Brain pericyte (primary cell): ENCODE measurements at places on chromosomes 13 and 19.

- no peak for DNase-seq
Measured at GRCh38 chr13:91529739-91530482, 131.5 kb downstream of the GPC5 start.

DNA sequence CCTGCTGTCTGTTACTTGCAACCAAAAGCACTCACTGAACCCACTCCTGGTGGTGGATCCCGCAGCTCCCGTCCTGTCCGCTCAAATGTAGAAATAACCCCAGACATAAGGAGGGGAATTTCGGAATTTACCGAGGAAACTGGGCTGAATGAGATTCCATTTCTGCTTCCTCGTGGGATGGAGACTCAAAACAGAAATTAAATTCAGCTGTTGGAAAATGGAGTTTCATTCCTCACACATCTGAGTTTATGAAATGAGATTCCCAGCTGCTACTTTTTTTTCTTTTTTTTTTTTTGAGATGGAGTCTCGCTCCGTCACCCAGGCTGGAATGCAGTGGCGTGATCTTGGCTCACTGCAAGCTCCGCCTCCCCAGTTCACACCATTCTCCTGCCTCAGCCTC, 44.3 kb downstream of the COLGALT1 start:
- DNase-seq, result no peak

GRCh38 chr13:50161052-50161451, 145.8 kb downstream of the KCNRG start:
- no peak for DNase-seq

DNA sequence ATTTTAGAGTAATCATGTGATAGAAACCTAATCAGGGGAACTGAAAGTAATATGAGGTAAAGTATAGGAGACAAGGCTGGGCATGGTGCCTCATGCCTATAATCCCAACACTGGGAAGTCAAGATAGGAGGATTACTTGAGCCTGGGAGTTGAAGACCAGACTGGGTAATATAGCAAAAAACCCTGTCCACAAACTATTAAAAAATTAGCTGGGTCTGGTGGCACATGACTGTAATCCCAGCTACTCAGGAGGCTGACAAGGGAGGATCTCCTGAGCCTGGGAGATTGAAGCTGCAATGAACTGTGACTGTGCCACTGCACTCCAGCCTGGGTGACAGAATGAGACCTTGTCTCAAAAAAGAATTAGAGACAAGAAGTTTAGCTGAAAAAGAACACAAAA, 469.9 kb downstream of the GPC5 start:
- no peak for DNase-seq

- DNase-seq, result no peak
Measured at GRCh38 chr19:13765395-13766094, 1.2 kb downstream of the MRI1 start.

DNA sequence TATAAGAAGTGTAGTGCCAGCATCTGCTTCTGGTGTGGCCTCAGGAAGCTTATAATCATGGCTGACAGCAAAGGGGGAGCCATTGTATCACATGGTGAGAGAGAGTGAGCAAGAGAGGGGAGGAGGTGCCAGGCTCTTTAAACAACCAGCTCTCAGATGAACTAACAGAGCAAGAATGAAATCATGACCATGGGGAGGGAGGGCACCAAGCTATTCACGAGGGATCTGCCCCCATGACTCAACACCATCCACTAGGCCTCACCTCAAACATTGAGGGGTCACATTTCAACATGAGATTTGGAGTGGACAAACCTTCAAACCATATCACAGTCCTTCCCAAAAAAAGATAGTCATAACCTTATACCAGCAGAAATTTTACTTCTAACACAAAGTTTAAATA, 174.0 kb downstream of the GPC5 start:
- no peak for DNase-seq

GRCh38 chr13:96243376-96243775, 153.5 kb downstream of the HS6ST3 start:
- no peak for DNase-seq

GRCh38 chr19:4732680-4733114, 9.1 kb upstream of the DPP9 start:
- no peak for DNase-seq

DNA sequence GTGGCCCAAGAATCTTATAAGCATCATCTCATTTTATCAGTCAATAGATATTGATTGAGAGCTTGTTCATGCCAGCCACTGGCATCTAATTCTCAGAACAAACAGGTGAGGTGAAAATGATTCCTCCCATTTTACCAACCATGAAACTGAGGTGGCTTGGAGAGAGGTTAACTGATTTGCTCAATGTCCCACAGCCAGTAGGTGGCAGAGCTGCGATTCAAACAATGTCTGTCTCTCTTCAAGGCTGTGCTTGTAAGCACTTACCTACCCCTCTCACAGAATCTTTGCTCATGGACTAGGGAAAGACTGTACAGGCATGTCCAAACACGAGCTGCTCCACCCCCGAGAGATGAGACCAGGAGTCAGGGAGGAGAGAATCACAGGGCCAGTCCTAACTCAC, 21.5 kb upstream of the GSX1 start:
- no peak for DNase-seq

DNA sequence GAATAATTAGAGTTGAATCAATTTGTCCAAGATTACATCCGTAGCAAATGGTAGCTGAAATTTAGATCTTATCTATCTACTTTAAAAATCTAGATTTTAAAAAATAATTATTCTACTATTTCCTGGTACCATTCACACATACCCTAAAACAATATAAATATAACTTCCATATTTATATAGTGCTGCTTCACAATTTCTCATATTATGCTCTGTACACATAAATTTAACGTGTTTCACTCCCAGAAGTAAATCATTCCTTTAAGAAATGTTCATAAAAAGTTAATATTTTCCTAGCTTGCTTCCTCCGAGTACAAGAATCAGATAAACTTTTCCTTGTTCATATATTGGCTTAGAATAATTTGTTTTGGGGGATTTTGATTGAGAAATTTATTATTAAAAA, 857.0 kb upstream of the SPRY2 start:
- no peak for DNase-seq

DNA sequence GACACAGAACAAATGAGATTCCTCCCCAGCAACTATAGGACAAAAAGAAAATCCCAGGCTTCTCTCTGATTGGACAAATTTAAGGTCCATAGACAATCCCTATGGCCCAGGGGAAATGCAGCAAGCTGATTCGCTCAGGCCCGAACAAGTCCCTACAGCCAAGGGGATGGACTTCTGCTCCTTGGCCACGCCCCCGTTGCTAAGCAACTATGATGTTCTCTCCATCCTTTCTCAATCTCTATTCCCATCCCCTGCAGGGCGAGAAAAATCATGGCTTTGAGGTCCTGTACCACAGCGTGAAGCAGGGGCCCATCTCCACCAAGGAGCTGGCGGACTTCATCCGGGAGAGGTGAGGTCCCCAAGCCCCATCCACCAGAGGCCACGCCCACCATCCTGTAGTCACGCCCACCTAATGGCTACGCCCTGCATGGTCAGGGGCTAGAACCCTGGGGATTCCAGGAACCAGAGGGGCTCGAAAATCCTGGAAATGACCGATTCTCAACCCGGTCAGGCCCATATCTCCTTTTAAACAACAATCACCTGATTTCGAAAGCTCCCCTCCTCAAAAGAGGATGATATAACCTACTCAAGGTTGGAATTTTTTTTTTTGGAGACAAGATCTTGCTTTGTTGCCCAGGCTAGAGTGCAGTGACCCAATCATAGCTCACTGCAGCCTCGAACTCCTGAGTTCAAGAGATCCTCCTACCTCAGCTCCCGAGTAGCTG, 11.4 kb downstream of the FCHO1 start:
- DNase-seq, result no peak

GRCh38 chr19:45218911-45219743, 26.1 kb downstream of the EXOC3L2 start:
- no peak for DNase-seq

DNA sequence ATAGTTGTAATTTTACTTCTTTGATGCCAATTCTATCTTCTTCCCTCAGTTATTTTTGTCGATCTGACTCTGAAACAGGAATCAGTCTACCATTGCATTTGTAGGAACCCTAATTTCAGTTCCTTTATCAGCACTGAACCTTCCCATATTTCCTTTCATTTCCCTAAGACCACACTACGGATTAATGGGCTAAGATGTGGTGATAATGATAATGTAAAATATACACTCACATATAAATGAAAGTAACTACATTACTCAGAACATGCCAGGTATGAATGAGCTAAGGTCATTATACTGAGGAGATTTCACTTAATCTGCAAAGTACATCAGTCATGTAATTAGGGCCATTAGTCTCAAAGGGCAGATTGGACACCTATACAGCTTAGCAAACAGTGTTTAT, 60.2 kb upstream of the RFC3 start:
- no peak for DNase-seq

- no peak for DNase-seq
Measured at GRCh38 chr13:33249066-33249465, 36.5 kb downstream of the STARD13 start.

- DNase-seq, result no peak
Measured at GRCh38 chr19:10111405-10111811, at the start of gene P2RY11. Gene P2RY11, plus strand, starts transcription at chr19:10111693. Its CDS starts 29 bp downstream, at chr19:10111722.

DNA sequence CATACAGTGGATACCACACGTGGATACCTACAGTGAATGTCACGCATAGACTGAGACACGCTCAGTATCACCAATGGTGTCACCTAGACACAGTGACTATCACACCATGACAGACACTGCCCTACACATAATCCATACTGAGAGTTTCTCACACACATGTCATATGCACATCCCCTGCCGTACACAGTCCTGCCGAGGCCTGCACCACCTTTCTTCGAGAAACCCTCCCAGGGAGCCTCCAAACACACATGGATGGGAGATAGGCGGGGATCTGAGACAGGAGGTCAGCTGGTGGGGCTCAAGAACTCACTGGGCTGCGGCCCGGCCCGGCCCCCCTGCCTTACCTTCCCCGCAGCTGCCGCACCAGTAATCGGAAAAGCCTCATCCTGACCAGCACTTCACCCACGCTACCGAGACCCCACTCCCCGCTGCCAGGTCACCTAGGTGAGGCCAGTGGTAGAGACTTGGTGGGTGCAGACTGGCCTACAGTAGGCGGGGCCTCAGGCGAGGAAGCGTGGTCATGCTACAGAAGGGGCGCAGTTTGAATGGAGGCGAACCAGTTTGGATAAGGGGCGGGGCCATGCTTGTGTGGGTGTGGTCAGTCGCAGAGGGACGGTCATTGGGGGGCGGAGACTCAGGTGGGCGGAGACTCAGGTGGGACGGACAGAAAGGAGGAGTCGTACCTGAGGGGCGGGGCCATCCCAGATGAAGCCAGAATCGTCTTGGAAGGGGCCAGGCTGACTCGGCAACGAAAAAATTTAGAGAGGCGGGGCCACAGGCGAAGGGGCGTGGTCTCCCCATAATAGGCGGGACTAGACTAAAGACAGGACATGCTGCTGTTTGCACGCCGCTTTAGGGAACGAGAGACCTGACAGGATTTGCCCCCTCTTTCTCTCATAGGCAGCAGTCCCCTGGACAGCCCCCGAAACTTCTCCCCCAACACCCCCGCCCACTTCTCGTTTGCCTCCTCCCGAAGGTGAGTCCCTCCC, 2.1 kb downstream of the MAST1 start:
- DNase-seq, result no peak
